ENCODE measurements at places on chromosomes 16 and 17.

DNA sequence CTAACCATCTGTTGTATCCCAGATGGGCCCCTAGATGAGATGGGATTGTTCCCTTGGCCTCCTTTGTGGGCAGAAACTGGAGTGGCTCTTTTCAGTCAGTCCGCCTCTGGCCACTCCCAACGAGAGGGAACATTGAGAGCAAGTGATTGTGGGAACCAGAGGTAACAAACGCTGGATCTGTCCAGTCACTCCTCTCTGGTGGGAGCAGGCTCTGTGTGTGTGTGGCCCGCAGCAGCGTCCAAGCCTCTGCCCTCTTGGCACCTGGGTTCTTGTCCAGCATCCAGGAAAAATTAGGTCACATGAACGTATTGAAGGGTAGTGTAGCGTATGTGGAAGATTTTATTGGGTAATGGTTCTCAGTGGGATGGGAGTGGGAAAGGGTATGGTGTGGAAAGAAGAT is 101.9 kb upstream of the COX10 start:
- DNase-seq = no peak

- DNase-seq = peak; percentile 45
Observed at GRCh38 chr16:4315186-4316107, at the start of gene GLIS2. TSS of gene GLIS2 (plus strand) at chr16:4316067. CDS start at chr16:4332281, 16,214 bp downstream.

GRCh38 chr16:49603956-49604355 is 230.4 kb downstream of the C16orf78 start:
- DNase-seq = no peak

DNA sequence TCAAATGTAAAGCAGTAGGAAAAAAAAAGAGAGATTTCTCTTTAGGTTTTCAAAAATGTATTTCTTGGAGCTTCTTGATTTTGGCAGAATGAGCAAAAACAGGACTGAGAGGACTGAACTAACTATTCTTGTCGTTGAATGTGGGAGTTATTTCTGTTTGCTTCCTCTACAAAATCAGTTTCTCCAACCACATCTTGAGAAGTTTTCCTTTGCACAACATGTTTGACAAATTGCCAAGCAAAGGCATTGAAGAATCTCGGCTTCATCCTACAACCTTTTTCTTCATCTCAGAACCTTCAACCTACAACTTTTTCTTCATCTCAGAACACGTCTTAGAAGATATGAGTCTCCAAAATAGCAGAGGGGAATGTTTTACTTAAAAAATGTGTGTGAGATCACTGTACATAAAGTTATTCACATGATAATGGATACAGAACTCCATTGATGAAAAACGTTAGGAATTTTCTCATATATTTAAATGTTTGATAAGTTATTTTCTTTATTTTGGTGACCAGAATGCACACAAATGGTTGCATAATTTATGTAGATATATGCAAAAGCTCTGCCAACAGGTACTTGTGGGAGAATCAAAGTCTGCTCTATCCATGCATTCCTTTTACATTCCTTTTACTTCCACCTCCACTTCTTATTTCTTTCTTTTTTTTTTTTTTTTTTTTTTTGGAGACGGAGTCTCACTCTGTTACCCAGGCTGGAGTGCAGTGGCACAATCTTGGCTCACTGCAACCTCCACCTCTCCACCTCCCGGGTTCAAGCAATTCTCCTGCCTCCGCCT is 370.0 kb downstream of the KCNJ2 start:
- no peak for DNase-seq

- no peak for DNase-seq
Observed at GRCh38 chr17:77472468-77473310, 331.9 kb downstream of the SEC14L1 start.

GRCh38 chr17:66552371-66552770 is 250.0 kb downstream of the PRKCA start:
- DNase-seq = no peak

- DNase-seq = no peak
Observed at GRCh38 chr16:68416057-68417046, 32.0 kb downstream of the SMPD3 start.

GRCh38 chr17:55340686-55341085 is 75.9 kb downstream of the HLF start:
- no peak for DNase-seq

GRCh38 chr17:10907370-10907769 is 69.5 kb upstream of the PIRT start:
- DNase-seq = no peak

- no peak for DNase-seq
Observed at GRCh38 chr16:83900571-83900970, 1.7 kb downstream of the MLYCD start.

- no peak for DNase-seq
Observed at GRCh38 chr16:67432506-67432890, 1.6 kb downstream of the HSD11B2 start.

GRCh38 chr16:57637965-57638364 is 9.5 kb downstream of the ADGRG1 start:
- no peak for DNase-seq

- DNase-seq = no peak
Observed at GRCh38 chr16:80883816-80884215, 79.4 kb upstream of the CDYL2 start.

GRCh38 chr16:87382023-87382785 is 1.4 kb downstream of the FBXO31 start:
- no peak for DNase-seq

GRCh38 chr17:247767-248166 is 66.3 kb upstream of the DOC2B start:
- no peak for DNase-seq

GRCh38 chr17:74404218-74404617 is 27.7 kb upstream of the GPRC5C start:
- no peak for DNase-seq

DNA sequence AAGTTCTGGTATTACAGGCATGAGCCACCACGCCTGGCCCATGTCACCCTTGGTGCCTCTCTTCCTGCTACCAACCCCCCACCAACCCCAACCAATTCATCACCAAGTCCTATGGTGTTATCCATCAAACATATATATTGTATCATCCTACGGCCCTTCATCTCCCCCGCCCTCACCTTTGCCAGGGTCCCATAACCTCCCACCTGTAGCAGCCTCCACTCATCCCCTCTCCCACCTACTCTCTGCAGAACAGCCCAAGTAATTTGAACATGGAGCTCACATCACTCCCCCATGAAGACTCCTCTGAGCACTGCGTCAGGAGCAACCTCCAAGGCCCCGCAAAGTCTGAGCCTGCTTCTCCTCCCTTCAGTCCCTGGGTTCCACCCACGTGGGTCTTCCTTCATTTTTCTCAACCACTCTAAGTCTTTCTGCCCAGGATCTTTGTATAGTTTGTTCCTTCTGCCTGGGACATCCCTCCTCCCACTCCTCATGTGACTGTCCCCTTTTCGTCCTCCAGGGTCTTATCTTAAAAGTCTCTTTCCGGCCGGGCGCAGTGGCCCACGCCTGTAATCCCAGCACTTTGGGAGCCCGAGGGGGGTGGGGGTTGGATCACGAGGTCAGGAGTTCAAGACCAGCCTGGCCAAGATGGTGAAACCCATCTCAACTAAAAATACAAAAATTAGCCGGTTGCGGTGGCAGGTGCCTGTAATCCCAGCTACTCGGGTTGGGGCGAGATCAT is 7.0 kb upstream of the HID1 start:
- DNase-seq = no peak

GRCh38 chr16:69918241-69918640 is 32.9 kb upstream of the CLEC18A start:
- DNase-seq = no peak

DNA sequence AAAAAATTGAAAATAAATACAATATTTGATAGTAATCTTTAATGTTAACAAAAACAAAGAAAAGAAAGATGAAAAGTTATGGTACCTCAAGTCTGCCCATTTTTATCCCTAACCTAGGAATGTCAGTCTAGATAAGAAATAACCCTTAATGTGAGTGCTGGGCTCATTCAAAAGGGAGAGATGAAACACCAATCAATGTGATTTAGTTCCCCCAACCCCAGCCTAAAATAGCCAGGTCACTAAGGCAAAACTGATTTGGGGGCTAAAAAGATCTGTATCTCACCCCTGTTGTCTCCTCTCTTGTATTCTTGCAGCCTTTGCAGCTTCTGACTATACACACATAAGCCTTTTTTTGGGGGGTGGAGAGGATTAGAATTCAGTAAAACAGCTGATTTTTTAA is 3.2 kb upstream of the IGF2BP1 start:
- no peak for DNase-seq

GRCh38 chr16:11586378-11586855 is 302 bp downstream of the LITAF start:
- DNase-seq = no peak

DNA sequence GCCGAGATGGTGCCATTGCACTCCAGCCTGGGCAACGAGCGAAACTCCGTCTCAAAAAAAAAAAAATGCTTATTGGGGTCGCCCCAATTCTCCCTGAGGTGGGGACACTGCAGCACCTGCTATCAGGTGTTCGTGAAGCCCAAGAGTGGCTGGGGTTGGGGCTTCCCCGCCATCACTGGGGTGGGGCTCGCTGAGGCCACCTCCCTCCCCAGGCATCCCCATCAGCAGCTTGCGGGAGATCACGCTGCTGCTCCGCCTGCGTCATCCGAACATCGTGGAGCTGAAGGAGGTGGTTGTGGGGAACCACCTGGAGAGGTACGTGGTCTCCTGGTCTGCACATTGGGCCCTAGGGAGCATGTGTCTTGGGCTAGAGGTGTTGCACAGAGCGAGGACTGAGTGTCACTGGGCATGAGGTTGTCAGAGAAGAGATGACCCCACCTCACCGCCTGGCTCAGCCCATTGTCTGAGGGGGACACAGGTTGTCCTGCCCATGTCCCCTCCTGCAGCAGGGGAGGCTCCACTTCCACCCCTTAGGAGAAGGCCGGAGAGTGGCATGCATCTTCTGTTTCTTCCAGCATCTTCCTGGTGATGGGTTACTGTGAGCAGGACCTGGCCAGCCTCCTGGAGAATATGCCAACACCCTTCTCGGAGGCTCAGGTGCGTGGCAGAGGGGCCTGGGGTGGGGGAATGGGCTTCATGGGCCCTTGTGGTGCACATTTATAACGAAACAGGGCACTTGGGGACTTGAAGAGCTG is 4.9 kb downstream of the CDK10 start:
- no peak for DNase-seq

DNA sequence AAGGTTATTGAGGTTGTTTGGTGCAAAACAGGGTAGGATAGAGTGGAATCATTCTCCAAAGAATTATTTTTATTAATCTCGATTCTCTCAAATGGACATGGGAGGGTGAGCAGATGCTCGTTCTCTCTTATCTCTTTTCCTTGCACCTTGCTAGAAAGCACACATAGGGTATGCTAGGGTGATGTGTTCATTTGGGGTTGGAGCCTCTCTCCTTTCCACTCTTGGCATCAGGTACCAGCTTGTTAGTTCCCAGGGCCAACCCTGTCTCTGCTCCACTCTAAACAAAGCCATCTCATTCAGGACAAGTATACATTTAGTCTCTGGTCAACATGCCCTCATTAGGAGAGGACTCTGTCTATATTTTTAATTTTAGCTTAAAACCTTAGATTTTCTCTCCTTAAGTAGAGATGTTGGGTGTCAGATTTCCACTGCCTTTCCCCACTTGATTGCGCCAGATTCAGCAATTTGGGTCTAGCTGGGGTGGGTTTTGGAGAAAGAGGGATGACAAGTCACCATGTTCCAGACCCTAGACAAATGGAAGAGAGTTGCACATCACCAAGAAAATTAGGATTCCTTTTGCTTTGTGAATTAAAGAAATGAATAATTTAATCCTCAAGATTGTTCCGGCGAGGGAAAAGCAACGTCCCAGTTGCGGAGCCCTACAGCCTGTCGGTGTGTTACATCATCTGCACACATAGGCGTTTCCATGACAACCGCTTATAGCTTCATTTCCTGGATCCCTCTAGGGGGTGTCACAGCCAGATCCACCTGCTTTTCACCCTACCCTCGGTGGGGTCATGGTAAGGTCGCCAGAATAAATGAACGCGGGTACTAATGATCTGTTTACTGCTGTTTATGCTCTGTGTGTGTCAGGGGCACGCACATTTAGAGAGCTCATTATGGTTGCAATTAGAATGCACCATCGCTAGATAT is 41.6 kb downstream of the SNX11 start:
- DNase-seq = no peak

DNA sequence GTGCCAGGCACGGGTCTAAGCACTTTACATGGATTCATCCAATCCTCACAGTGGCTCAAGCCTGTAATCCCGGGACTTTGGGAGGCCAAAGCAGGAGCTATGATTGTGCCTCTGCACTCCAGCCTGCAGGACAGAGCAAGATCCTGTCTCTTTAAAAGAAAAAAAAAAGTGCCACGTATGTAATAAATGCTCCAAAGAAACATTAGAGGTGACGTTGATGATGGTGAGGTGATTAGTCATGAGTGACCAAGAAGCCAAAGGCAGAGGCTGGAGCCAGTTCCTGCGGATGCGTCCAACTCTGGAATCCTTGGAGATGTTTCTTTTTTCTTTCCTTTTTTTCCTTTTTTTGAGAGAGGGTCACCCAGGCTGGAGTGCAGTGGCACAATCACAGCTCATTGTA is 59.4 kb upstream of the SIAH1 start:
- DNase-seq = no peak

DNA sequence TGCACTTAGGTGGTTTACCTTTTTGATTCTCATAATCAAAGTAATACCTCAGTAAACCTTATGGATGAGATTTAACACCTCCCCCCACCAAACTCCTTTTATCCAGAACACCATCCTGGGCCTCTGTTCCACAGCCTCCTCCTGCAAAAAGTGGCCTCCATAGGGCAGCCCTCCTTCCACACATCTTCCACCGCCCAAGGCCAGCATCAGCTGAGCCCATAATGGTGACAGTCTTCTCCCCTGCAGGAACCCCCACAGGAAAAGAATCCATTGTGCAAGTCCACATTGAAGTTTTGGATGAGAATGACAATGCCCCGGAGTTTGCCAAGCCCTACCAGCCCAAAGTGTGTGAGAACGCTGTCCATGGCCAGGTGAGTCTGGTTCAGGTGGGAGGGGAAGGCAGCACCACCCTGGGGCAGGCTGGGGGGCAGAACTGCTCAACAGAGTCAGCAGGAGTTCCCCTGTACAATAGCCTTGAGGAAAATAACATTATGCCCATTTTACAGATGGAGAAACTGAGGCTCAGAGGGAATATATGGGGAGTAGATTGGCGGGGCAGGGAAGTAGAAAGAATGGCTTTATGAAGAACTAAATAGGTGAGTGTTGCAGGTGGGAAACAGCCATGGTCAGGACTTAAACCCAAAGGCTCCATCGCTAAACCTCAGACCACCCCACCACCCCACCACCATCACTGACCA is 29.2 kb upstream of the BEAN1 start:
- no peak for DNase-seq
